ENCODE measurements at places on chromosomes 12 and 14. TPM values are rescaled to one million over a fixed set of nuclear protein-coding genes. Genes with fewer than 3 reads are reported as not detected.

NFE2 gene
- polyA plus RNA-seq, result 0.80 TPM

MYF6 gene
- polyA plus RNA-seq, result 0.10 TPM

KCNH3 gene
- polyA plus RNA-seq, result 0.07 TPM

FAM222A gene
- 11.7 TPM for polyA plus RNA-seq

DACT1 gene
- 5.3 TPM for polyA plus RNA-seq

ZNF664 gene
- polyA plus RNA-seq, result 19.6 TPM

CKAP4 gene
- polyA plus RNA-seq, result 17.6 TPM

HCAR3 gene
- polyA plus RNA-seq, result 0.47 TPM
